Dermis microvascular lymphatic vessel endothelial cell (primary cell): ENCODE measurements at places on chromosomes 3 and 15. TPM values are rescaled to one million over a fixed set of nuclear protein-coding genes. Genes with fewer than 3 reads are reported as not detected.
A peak's percentile ranks its signal among the peaks of the same experiment; 100 is the strongest.

GRCh38 chr3:186320862-186321568, 41.0 kb downstream of the DGKG start:
- no peak for DNase-seq

GRCh38 chr3:185397676-185398075, 34.7 kb downstream of the MAP3K13 start:
- no peak for DNase-seq

- peak; percentile 24 for DNase-seq
Observed at GRCh38 chr3:149180057-149180573, 41.5 kb downstream of the CP start.

DNA sequence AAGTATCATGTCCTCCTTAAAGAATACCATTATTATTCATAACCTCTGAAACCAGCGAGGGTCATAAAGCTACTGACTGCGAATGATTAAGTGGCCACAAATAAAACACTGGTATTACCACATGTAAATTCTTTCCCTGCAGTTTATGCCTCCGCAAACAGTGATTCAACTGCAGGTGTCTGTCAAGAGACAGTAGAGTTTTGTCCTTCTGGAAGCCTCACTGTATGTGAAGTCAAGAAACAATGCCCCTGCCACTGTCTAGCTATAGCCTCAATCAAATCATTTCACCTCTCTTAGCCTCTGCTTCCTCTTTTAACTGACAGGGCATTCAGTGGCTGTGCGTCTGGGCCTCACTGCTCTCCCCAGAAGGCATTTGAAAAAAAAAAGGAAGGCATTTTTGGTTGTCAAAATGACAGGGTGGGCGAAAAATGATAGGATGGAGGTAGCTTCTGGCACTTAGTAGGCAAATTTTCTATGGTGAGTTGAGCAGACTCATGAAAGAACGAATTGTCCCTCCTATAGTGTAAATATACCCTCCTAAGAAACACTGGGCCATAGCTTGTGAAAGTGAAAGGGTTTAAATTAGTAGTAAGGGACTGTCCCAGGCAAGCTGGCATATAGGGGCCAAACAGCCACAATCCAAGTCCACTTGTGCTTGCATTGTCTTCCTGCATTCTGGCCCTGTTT, 66.7 kb downstream of the FILIP1L start:
- no peak for DNase-seq

GRCh38 chr15:31486506-31486905, 159.9 kb downstream of the KLF13 start:
- no peak for DNase-seq

The SAMMSON gene
- total RNA-seq = not detected in 2 replicates

DNA sequence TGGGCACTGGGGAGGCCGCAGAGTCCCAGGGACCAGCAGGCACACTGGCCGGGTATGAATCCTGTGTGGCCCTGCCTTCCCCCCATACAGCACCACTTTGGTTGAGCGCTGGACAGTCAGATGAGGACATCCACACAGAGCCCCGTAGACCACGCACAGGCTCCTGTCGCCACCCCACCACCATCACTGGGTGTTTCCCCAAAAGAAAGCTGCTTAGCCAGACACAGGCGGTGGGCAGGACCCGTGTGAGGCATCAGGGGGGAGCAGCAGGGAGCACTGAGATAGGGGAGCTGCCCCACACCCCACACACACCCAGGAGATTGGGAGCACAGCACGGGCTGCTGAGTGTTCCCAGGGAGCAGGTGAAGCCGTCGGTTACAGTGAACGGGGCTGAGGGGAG, 42.4 kb upstream of the SLC41A3 start:
- no peak for DNase-seq

- no peak for DNase-seq
Observed at GRCh38 chr15:94555841-94556519, 324.6 kb downstream of the MCTP2 start.

The RBP2 gene
- total RNA-seq = not detected in 2 replicates

DNA sequence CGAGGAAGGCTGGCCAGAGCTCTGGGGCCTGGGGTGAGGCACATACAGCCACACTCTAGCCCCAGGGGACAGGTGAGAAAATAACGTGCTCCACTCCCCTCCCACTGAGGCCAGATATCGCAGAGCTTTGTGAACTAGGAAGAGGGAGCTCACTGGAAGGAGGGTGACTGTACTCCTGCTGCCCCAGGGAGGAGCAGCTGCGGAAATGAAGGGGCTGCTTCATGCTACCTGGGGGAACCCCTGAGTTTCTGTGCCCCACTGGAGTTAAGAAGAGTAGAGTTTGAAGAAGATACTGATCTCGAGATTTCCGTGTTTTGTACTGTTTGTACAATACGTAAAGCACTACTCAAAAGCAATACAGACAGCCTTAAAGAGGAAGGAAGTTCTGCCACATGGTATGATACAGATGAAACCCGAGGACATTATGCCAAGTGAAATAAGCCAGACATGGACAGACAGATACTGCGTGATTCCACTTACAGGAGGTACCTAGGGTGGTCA, 44.6 kb downstream of the CMTM6 start:
- peak; percentile 29 for DNase-seq

GRCh38 chr3:43632269-43632733, 10.5 kb upstream of the ANO10 start:
- DNase-seq = no peak

GRCh38 chr3:14295801-14296200, 106.6 kb upstream of the SLC6A6 start:
- no peak for DNase-seq

The CCR3 gene
- not detected in 2 replicates for total RNA-seq

GRCh38 chr3:52393131-52393807, 51.6 kb downstream of the SEMA3G start:
- DNase-seq = no peak

The CLEC3B gene
- total RNA-seq = 0.25 and 0.26 TPM in 2 replicates

DNA sequence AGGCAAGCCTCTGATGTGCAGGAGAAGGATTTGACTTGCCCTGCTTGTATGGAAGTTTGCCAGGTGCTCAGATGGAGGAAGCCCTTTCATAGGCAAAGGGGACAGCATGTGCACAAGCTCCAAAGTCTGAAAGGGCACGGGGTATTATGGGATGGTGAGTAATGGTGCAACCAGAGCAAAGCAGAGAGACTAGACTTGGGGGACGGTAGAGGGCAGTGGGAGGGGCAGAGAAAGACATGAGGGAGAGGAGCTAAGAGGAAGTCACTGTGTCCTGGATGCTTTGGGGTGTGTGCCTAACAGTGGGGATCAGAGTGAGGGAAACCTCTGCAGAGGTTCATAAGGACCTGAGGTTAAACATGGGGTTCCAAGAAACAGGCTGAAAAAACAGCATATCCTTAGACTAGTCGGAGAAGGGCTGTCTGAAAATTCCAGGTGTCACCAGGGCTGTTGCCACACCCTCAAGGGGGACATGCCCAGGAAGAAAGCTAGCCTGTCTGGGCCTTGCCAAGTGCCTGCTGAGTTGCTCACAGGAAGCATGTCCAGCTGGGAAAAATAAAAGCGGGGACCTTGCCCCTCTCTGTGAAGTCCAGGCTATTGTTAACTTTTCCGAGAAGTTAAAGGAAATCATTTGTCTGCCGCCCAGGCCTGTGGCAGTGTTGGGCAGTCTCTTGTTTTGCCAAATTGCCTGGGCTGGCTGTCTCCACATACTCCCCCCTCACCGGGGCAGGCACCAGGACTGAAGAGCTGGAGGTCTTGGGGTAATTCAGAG, 47.1 kb downstream of the HRH1 start:
- DNase-seq = no peak

DNA sequence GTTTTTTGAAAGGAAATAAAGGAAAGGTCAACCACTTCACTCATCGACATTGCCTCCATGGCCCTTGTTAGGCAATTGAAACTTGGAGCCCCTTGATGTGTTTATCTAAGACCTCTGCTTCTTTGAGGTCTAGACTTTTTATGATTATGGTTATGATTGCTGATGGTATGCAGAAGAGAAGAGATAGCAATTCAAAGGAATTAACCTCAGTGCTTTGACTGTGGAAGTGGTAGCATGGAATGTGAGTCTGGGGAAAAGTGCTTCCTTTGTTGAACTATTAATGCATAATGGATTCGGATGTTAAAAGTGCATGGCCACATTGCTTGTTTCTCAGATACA, 46.1 kb downstream of the FNDC3B start:
- no peak for DNase-seq

DNA sequence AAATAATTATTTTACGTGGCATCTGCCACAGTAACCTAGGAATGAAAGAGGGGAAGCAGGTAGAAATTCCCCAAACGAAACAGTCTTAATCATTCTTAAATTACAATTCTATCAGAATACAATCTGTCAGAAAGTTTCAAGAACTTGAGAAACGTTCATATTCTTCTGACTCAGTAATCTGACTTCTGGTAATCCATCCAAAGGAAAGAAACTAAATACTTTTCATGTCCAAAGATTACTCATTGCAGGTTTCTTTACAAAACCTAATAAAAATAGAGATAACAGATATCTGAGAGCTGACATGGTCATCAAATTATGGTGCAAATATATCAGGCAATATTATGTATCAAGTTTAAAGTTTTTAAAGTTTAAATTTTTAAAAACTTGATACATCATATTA, 109.4 kb downstream of the DLG1 start:
- DNase-seq = no peak

The SPRED1 gene
- 14.7 and 15.8 TPM in 2 replicates for total RNA-seq

- DNase-seq = peak; percentile 99
Observed at GRCh38 chr3:8443829-8444791, 57.5 kb upstream of the LMCD1 start.

GRCh38 chr3:188331166-188331565, 177.2 kb downstream of the LPP start:
- no peak for DNase-seq

The GOLGA8R gene
- 0.25 and 0.26 TPM in 2 replicates for total RNA-seq

- DNase-seq = no peak
Observed at GRCh38 chr3:30289766-30290165, 316.6 kb upstream of the TGFBR2 start.

DNA sequence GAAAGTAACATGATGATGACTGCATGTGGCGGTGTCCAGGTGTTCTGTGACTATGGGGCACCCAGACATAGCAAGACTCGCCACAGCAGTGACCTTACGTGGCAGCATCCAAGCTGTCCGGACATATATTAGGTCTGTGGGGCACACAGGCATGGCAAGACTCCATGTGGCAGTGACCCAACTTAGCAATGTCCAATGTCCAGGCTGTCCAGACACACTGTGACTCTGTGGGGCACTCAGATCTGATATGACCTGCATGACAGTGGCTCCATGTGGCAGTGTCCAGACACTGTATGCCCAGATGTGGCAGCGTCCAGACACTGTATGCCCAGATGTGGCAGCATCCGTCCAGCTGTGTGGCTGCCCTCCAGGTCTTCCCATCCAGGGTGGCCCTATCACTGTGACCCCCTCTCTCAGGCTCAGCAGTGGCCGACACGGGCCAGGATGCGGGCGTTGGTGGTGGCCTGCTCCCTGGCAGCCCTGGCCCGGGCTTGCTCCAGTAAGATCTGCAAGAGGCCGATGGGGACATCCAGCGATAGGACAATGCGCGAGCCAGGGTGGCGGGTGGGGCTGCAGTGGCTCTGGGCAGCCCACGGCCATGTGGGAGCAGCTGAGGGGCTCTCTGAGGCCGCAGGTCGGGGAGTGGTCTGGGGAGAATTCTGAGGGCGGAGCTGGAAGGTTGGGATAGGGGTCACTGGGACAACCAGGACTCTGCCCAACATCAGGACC, 1.1 kb downstream of the UCN2 start:
- DNase-seq = no peak

DNA sequence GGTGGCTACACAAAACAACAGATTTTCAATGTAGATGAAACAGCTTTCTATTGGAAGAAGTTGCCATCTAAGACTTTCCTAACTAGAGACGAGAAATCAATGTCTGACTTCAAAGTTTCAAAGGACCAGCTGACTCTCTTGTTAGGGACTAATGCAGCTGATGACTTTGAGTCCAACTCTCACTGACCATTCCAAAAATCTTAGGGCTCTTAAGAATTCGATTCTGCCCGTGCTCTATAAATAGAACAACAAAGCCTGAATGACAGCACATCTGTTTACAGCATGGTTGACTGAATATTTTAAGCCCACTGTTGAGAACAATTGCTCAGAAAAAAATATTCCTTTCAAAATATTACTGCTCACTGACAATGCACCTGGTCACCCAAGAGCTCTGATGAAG, 202.4 kb upstream of the PRICKLE2 start:
- DNase-seq = no peak

DNA sequence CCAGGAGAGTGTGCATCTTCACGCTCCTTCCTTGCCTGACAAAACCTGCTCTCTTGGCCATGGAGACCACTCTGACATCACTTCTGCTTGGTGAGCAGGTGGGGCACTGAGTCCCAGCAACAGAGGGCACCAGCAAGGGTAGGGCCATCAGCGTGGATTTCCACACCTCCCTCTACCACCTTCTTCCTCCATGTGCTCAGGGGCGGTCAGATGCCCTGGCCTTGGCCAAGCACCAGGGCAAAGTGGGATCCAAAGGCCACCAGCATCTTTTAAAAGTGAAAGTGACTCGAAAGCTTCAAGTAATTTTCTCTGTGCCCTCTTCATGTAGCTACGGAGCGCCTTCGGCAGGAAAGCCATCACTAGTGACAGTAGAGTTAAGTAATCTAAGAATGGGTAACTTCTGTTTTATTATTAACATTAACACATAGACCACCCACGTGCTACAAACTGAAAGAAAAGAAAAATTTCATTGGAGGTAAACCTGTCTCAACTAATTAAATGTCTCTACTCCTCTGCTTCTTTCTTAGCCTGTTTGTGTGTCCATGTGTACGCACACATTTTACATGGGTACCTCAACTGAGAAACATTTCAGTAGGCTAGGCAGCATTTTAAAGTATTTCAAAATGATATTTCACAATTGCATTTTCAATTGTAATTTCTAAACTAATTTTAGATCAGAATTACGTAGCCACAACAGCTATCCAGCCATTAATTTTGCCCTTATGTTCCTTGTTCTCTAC, 57.9 kb downstream of the CHSY1 start:
- DNase-seq = no peak

DNA sequence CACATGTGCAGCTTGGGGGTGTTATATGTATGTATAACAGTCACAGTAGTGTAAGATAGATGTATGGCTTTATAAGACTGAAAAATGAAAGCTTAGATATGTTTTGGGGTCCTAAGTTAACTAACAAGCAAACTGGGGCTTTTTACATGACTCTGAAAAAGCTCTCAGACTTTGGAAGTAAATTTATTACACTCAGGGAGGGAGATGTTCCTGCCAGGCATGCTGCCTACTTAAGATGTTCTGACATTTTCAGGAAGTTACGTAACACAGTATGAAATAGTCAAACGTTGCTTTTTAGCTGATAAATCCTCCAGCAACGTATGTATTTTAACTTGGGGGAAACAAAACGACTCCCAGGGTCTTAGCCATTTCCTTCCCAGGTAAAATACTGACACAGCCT, 1.7 kb upstream of the IFT57 start:
- no peak for DNase-seq

GRCh38 chr3:28901018-28901417, 379.9 kb upstream of the RBMS3 start:
- DNase-seq = no peak

The TP63 gene
- under 0.01 TPM in 1 of 2 replicates, not detected in the other for total RNA-seq

The ABHD5 gene
- 11.0 and 16.7 TPM in 2 replicates for total RNA-seq

- peak; percentile 56 for DNase-seq
Observed at GRCh38 chr3:46923559-46924350, 46.2 kb downstream of the PTH1R start.
